ENCODE measurements at places on chromosomes 13 and 19.
A peak's percentile ranks its signal among the peaks of the same experiment; 100 is the strongest.

GRCh38 chr13:80379245-80379644 lies 38.3 kb upstream of the SPRY2 start:
- DNase-seq = no peak

- peak; percentile 84 for DNase-seq
These were observed 900 bp downstream of the PPP1R13L start for GRCh38 chr19:45403781-45404556.

- peak; percentile 80 for DNase-seq
These were observed 839 bp upstream of the CKAP2 start for GRCh38 chr13:52454459-52454819.

GRCh38 chr13:101283782-101284181 lies 132.5 kb downstream of the NALCN start:
- no peak for DNase-seq

- peak; percentile 88 for DNase-seq
These were observed at the start of gene LYL1 for GRCh38 chr19:13102666-13103580. Gene LYL1, minus strand, starts transcription at chr19:13102858. Its CDS starts 1,687 bp downstream, at chr19:13101171.

- DNase-seq = no peak
These were observed 15.5 kb downstream of the KLF2 start for GRCh38 chr19:16340092-16340491.

DNA sequence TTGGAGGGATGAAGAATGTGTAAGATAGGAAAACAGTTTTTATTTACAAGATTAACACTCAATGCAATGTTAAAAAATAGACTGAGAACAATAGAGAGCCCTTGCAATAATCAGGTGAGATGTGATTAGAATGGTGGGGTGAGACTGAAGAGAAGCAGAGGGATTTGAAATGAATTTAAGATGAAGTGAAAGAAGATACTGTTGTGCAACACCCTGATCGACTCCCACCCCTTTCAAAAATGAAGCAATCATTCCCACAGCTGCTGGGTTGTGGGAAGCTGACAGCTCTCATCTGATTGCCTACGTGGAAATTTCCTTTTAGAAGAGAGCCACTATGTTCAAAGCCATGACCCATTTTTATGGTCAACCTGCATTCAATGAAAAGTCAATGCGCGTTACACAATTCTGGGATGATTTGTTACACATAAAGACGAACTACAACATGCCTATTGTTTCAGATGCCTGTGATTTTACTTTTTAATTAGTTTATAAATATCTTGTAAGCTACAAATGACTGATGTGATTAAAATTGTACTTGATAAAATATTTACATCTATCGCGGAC lies 1374.8 kb downstream of the PCDH9 start:
- no peak for DNase-seq

DNA sequence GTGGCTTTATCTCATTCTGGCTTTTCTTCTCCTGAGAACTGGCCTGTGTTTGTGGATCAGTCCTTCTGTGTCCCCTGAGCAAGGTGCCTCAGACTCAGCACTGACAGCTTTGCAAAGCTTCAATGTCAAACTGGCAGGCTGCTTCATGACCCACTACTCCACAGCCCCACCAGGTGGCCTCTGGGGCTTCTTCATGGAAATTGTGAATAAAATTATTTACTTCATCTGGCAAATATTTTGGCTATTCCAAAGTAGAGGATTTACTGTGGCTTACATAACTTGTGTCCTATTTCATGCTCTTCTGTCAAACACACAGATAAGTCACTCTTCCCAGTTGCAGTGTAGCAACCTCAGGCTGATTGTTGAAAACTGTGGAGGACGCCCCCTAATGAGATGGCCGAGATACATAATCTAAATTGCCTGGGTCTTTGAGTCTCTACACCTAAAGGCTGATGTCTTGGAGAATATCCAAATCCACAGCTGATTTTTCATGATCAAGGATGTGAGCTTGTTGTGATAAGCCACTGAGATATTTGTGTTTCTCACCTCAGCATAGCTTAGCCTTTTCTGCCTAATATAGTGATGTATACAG lies 721.9 kb upstream of the SLC10A2 start:
- DNase-seq = no peak

- DNase-seq = no peak
These were observed 19.6 kb downstream of the HAUS8 start for GRCh38 chr19:17055636-17056035.

- no peak for DNase-seq
These were observed 17.9 kb downstream of the VSTM1 start for GRCh38 chr19:54045771-54046170.

DNA sequence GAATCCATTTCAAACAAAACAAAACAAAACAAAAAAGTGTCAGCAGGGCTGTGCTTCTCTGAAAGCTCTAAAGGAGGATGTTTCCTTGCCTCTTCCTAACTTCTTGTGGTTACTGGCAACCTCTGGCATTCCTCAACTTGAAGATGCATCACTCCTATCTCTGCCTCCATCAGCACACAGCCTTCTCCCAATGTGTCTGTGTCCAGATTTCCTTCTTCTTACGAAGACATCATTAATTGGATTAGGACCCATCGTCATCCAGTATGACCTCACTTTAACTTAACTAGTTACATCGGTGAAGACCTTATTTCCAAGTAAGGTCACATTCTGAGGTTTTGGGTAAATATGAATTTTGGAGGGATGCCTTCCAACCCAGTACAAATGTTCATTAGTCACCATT lies 33.8 kb upstream of the GTF2F2 start:
- DNase-seq = no peak

DNA sequence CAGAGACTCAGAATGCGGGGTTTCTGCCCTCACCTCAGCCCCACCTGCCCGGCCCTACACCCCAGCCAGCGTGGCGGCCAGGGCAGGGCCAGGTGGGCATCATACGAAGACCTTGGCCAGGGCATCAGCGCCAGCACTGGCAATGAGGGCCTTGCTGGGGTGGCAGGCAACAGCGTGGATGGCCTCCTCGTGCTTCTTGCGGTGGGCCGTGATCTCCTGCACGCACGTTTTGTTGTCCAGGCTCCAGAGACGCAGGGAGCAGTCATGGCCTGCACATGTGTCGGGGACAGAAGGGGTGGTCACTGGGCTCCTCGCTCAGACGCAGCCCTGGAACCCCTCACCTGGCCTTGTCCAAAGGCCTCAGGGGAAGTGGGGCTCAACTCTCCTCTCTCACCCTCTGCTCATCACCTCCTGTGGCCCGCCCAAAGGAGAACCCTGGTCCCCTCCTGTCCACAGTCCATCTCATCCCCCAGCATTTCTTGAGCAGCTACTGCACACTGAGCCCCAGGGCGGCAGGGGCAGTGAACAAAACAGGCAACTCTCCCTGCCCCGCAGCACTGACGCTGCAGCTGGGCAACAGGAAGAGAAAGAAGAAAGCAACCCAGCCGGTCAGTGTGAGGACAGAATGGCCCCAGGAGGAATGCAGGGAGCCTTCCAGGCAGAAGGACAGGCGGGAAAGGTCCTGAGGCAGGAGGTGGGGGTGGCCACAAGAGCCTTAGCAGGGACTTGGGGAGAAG lies 3.8 kb upstream of the PRKD2 start:
- no peak for DNase-seq

GRCh38 chr13:42651936-42652641 lies 78.1 kb downstream of the TNFSF11 start:
- DNase-seq = no peak
